ENCODE measurements at places on chromosomes 4 and X.

DNA sequence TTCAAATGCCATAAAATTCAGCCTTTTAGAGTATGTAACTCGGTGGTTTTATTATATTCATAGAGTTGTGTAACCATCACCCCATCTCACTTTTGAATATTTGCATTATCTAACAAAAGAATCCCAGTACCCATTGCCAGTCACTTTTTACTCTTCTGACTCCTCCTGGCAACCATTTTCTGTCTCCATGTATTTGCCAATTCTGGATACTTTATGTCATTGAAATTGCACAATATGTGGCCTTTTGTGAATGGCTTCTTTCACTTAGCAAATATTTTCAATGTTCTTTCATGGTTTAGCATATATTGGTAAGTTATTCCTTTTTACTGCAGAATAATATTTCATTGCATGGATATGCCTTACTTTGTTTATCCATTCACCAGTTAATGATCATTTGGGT, 79.9 kb downstream of the SLIT2 start:
- DNase-seq = no peak

DNA sequence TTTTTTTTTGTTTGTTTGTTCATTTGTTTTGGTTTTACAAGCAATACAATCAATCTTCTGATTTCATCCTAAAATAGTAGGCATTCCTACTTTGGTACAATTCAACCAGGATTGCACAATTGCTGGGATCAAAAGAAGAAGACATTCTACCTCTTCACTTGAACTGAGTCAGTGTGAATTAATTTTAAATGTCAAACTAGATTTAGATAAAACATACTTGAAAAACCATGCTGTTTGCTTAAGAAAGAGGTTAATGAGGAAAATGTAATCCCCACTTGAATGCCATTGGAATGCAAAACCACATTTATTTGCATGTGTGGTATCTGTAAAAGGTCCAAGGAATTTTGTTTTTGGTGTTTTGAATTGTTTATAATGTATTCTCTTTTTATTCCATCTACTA, 40.5 kb downstream of the HAND2 start:
- no peak for DNase-seq

DNA sequence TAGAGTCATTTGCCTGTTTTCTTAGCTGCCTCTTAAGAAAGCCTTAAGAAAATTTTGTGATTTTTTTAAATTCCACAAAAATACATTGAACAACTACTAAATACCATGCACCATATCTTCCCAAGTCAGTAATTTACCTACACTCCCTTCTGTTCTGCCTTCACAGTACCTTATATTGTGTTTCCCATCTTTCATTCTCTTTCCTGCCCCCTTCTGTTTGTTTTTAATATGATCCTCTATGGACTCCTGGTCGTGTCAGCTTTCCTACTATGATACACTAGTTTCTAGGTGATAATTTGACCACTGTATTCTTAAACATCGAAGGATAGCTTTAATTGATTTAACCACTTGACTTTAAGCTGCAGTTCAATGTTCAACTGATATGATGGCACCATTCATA, 297.7 kb upstream of the HAND2 start:
- DNase-seq = no peak

DNA sequence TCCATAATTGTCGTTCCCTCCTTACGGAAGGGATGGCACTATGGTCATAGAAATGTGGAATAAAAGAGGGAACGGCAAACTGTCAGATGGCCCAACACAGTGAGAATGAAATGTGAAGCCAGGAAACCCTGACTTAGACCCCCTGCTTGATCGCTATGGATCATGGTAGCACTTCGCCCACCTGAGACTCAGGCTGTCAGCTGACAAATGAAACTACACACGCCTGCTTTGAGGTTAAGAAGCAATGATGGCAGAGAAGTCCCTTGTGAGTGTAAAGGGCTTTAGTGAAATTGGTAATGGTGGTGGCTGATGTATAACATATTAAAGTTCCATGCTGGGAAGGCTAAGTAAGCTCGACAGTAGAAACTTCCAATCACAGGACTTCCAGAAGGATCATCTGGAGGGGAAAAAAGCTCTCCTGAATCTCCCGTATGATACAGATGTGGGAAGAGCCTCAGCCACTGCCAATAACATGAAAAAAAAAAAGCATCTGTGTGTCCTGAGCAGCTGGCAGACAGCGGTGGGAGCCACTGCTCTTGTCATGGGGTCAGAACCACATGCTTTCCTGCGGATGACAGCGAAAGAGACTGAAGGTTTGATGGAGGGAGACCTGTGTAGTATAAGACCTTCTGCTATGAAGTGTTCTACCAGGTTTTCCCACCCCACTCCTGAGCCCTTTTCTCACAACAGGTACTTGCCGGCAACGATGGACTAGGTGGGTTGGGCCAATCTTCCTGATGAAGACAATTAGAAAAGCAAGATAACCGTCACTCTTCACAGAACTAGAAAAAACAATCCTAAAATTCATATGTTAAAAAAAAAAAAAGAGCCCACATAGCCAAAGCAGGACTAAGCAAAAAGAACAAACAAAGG, 107.6 kb downstream of the AFAP1 start:
- no peak for DNase-seq

DNA sequence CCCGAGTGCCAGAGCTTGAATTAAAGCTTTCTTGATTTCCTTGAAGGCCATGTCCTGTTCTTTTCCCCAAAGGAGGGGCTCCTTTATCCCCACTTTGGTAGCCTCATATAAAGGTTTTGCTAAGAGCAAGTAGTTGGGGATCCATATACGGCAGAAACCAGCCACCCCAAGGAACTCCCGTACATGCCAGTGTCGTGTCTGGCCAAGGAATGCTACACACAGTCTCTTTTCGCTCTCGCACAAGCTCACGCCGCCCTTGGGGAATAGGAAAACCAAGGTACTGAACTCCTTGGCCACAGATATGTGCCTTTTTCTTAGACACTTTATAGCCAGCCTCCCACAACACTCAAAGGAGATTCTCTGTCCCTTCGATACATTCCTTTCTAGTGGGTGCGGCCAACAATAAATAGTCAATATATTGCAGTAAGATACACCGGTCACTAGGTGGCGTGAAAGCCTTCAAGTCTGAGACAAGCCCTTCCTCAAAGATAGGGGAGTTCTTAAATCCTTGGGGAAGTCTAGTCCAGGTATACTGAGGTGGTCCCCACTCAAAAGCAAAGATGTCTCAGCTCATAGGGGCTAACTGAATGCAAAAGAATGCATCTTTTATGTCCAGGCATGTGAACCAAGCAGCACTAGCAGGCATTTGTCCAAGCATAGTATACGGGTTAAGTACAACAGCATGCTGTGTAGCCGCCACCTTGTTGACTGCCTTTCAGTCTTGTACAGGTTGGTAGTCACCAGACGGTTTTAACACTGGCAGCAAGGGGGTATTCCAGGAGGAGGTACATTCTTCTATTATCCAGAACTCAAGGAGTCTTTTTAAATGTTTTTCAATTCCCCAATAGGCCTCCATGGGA, 57.8 kb upstream of the XAGE1B start:
- peak; percentile 14 for DNase-seq

GRCh38 chr4:95156452-95156765, 392.4 kb downstream of the UNC5C start:
- no peak for DNase-seq

GRCh38 chrX:150478496-150479492, 89.6 kb upstream of the MTM1 start:
- DNase-seq = no peak

DNA sequence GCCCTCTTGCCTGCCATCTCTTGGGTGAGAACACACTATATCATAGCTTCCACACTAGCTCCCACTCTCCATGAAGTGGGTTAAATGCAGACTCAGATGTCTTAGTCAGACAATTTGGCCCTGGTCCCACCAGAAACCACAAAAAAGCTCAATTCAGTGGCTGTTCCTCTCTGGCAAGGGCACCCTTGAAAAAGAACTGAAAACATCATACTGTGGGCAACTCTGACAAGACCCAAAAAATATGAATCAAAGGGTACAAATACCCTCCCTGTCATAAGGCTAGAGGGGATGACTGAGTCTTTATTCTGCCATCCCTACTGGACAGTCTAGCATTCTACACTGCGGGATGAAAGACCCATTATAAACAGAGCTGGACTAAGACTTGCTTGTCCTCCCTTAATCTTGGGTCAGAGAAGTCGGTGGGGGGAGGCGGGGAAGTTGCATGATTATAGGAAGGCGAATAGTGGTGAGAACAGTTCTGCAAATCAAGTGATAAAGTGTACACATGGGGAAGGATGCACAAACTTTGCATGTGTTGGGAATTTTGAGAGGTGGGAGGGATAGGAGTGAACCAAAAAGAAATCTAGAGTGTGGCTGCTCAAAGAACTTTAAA, 172.1 kb downstream of the OPHN1 start:
- DNase-seq = peak; percentile 32

DNA sequence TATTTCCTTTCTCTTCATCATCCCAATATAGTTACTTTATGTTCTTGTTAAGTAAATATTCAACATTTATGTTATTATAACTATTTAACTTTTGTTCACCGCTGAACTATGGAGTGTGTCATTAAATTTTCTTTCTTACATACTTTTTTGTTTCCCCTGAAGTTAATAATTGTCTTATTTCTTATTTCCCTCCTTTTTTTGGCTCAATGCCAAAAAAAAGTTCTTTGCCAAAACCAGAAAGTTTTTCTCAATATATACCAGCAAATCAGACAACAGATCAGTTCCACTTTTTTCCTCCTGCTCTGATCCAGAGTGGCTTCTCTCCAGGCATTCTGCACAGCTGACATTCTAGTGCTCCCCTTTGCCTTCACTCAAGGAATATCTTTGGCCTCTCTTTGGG, 187.0 kb upstream of the PPARGC1A start:
- no peak for DNase-seq

DNA sequence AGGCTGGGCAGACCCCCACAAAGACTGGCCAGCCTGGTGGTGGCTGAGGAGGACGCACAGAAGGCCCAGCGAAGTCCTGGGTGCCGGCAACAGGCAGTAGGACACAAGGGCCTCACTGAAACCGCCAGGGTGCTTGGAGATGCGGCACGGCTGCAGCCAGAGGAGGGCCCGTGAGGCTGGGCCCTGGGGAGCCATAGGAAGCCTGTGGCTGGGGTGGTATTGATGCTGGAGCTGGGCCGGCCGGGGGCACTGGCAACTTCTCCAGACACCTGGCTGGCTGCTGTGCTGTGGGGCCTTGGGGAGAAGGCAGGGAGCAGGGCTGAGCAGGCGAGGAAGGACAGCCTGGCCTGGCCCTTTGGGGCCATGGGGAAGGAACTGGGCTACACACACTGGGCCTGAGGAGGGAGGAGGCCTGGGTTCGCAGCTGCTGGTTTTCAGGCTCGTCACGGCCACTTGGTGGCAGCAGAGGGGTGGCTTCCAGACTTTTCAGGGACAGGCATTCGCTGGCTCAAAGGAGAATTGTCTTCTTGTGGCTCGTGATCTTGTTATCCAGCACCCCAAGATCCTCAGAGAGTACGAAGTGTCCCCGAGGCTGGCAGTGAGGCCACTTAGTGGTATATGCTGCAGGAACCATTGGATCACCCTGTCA, 37.2 kb downstream of the ATP2B3 start:
- no peak for DNase-seq

DNA sequence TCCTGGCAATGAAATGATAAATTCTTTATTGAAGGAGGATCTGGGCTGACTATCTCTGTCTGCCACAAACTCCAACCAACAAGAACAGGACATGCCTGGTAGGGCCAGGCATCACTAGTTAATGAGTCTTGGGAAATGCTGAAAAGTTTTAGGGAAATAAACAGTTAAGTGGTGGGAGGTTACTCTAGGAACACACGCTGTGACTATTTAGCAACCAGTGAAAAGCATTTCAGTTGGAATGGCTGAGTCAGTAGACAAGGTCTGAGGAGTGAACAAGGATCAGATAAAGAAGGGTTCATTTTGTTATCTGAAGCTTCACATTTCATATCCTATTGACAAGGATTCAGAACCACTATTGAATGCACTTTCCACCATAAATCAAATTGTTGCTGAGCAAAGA, 394.9 kb upstream of the BOD1L1 start:
- DNase-seq = no peak

GRCh38 chr4:156971165-156971675, 379 bp downstream of the PDGFC start:
- DNase-seq = no peak

- DNase-seq = no peak
Observed at GRCh38 chr4:93617606-93618005, 210.9 kb upstream of the ATOH1 start.

GRCh38 chr4:100169491-100170485, 20.5 kb downstream of the DDIT4L start:
- no peak for DNase-seq

- DNase-seq = no peak
Observed at GRCh38 chr4:139234253-139234652, 45.8 kb downstream of the MGARP start.
